CD4-positive, alpha-beta T cell treated with Interleukin-4 for 1 hour (primary cell): ENCODE measurements at places on chromosomes 1 and 21.

- DNase-seq, result no peak
Observed at GRCh38 chr21:44890961-44891541, 17.6 kb upstream of the PTTG1IP start.

- DNase-seq, result no peak
Observed at GRCh38 chr1:89466307-89466930, 58.2 kb upstream of the LRRC8B start.

- DNase-seq, result no peak
Observed at GRCh38 chr1:198677871-198678270, 39.0 kb downstream of the PTPRC start.

DNA sequence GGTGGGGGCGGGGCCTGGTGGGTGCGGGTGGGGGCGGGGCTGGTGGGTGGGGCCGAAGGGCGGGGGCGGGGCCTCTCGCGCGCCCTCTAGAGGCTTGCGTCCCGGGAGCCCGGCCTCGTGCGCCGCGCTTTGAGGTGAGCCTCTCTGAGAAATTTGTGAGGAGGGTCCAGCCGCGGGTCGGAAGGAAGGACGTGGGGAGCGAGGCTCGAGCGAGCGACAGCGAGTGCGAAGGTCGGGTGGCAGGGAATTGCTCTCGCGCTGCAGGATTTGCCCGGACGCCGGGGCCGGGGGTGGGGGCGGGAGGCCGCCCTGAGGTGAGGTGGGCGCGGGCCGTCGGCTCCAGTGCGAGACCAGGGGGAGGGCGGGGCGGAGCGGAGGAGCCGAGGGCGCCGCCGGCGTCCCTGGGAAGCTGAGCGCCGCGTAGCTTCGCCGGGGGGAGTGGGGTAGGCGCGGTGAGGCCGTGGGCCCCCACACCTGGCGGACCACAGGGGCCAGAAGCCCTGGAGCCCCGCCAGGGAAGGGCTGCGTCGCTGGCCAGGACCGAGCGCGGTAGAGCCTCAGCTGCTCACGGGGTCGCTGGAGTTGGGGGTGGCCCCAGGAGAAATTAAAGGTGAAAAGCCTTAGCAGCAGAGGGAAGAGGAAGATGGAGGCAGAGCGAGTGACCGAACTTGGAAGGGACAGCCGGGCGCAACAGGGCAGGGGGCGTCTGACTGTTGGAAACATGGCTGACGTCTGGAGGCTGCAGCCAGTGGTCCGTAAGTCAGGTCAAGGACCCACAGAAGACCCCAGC is 754 bp upstream of the LSS start:
- no peak for DNase-seq

- DNase-seq, result no peak
Observed at GRCh38 chr1:7606096-7606495, 165.0 kb upstream of the VAMP3 start.

DNA sequence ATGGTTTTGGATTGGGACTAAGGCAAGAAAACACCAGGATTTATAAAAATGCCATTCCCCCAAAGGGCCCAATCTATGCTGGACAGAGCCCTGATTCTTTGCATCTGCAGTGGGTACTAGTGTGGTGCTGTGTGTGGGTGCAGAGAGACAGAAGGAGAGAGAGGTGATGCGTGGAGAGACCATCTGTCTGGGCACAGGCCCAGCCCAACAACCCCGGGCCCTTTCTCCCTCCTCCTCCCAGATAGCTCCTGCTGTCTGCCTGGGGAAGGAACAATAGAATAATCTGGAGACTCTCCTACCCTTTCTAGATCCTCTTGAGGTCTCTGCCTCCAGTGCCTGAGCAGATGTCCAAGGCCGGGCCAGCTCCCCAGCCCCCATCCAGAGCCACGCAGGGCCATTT is 15.1 kb downstream of the KIAA1614 start:
- DNase-seq, result no peak

- DNase-seq, result no peak
Observed at GRCh38 chr1:115423776-115424175, 85.7 kb upstream of the NGF start.

- no peak for DNase-seq
Observed at GRCh38 chr1:41392528-41392924, 31.3 kb downstream of the FOXO6 start.

GRCh38 chr1:116738673-116739370 is 15.4 kb upstream of the CD2 start:
- DNase-seq, result peak; percentile 92

DNA sequence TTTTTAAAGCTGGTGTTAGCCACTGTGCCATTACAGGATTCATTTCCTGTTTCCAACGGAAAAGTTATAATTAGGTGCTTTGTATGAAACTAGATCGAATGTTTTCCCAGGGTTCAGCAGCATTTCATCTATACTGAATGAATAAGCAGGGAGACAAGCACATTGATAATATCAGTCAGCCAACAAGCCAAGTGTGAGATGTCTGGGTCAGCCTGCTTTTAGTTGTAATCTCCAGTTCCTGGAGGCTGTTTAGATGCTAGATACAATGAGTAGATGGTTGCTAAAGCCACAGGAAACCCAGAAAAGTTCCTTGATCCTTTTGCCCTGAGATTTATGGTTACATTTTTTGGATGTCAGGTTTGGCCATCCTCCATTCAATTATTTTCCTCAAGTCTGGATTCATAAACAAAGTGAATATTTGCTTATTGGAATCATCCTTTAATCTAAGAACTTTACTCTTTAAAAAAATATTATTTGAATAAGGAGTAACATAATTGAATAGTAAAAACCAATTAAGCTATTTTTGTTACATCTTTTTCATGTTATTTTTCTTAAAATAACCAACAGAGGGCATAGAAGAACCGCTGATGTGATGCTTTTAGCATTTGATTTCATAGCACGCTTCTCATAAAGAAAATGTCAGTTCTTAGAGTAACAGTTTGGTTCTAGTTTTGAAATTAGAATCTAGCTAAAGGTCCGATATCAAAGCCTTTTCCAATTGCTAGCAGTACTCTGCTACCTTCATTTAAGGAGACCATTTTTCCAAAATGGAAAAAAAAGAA is 76.6 kb downstream of the HSPA13 start:
- DNase-seq, result no peak

- DNase-seq, result no peak
Observed at GRCh38 chr1:9653210-9653490, 1.6 kb downstream of the PIK3CD start.

DNA sequence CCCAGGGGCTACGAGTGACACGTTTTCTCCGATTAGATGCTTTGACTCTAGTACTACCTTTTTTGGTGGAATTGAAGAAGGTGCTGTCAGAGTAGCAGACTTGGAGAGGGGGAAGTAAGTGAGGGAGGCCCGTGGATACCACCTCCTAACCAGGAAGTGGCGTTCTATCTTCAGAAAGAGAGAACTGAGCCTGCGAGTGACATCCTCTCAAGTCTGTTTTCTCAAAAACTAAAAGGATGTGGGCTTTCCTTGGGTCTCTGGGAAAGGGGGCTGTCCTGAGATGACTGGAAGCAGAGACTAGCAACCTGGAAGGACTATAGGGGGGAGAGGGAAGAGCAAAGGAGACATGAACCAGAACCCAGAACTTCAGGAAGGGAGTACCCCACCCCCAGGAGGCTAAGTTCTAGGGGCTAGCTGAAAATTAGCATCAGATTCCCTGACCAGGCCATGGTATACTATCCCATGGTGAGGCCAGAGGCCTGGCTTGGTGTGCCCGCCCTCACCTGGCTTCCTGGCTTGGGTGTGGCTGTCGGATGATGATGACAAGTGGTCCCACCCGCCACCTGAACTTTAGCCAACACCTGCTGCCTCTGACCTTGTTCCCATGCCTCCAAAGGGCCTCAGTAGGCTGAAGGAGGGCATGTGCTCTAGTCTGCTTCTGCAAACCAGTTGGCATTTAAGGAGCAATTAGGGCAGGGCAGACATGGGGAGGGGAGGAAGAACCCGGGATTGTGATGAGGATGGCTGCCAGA is 49.1 kb downstream of the ATP2B4 start:
- DNase-seq, result peak; percentile 30

DNA sequence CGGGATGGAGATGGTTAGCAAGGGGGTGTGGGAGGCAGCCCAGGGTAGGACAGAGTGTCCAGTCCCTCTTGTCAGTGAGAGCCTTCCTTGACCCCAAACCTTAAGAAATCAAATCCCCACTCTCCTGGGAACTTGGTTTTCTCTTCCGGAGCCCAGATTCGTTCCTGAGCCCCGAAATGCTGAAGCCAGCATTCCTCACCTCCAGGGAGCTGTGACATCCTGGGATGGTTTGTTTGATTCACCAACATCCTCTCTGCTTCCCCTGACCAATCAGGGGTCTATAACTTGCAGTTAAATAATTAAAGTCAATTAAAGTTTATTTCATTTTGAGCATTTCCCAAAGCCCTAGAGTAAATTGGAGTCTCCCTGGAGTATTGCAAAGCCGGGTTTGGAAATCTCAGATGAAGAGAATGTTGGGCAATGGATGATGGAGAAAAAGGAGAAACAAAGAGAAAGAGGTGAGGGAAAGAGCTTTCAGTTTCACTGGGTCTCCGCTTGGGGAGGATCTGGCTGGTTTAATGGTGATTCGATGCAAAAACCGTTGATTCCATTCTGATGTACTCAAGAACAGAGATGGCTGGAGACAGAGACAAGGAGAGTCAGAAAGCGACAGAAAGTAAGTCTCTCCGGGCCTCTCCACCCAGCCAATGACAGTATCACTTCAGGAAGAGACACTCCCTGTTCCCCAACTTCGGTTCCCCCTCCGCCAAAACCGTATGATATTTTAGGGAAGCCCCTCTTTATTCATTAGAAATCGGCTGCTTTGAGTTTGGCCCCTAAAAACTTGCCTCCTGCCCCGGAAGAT is 12.8 kb upstream of the ALX3 start:
- DNase-seq, result no peak
